ENCODE measurements at places on chromosomes 7 and 10.

GRCh38 chr10:125064681-125065492 is 95.5 kb downstream of the CTBP2 start:
- peaks cover 17% of the 10 kb centered on the region for H3K27me3 ChIP-seq
- H3K27ac ChIP-seq = peak overlapping the region; percentile 34
- peak; percentile 27 for DNase-seq

DNA sequence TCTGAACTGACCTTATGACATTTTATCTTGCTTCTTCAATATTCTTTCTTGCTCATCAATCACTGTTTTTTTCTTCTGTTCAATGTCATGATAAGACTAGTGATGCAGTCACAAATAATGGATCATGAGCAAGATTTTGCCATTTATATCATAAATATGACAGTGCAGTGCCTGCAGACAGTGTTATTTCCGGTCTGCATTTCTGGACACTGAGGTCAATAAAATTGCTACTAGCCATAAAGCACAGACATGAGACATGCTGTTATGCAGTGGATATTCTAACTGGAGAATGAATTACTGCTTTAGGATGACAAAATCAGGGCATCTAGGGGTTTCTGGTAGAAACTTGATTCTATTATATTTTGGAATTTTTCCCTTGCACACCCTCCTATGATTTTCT is 1509.7 kb upstream of the LRRTM3 start:
- no peak for DNase-seq
- H3K36me3 ChIP-seq = no peaks in the 10 kb centered on the region
- H3K4me1 ChIP-seq = no peaks in the 10 kb centered on the region
- H3K27ac ChIP-seq = no peak overlapping the region

- H3K36me3 ChIP-seq = no peaks in the 10 kb centered on the region
- no peaks in the 10 kb centered on the region for H3K4me1 ChIP-seq
- no peak overlapping the region for H3K27ac ChIP-seq
- no peak overlapping the region for H3K4me3 ChIP-seq
- H3K27me3 ChIP-seq = no peaks in the 10 kb centered on the region
- DNase-seq = no peak
These were observed 33.6 kb downstream of the TCERG1L start for GRCh38 chr10:131277969-131278368.

DNA sequence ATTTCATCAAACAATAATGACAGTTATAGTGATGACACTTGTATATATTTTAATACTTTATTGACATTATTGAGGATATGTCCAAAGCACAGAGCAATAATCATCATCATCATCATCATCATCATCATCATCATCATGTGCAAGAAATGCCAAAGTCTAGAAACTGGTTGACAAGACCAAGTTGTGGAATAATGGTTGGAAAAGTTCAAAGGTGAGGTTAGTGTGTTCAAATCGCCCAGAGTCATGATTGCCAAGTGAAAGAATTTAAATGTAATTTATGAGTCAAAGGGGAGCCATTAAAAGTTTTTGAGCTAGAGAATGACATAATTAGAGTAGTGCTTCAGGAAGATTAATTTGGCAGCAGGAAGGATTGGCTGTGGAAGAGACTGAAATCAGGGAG is 852.4 kb downstream of the SORCS1 start:
- H3K27ac ChIP-seq = no peak overlapping the region
- no peaks in the 10 kb centered on the region for H3K27me3 ChIP-seq
- H3K36me3 ChIP-seq = no peaks in the 10 kb centered on the region
- no peak for DNase-seq
- no peaks in the 10 kb centered on the region for H3K4me1 ChIP-seq

DNA sequence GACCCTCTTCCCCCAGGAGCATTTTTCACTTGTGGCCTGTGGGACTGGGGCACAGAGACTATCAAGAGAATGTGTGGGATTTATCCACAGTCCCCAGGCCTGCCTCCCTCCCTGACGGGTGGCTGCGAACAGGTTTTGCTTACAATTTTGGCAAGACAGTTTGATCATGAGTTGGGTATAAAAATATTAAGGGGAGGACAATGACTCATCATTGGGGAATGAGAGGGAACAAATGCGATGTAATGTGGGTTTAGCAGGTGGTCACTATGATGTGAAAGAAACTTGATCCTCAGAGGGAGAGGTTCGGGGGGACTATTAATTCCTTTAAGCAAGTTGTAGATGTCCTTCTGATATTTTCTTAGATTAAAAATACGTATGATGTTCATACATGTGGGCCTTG is 52.2 kb downstream of the EMX2 start:
- DNase-seq = no peak
- H3K4me1 ChIP-seq = no peaks in the 10 kb centered on the region
- H3K36me3 ChIP-seq = no peaks in the 10 kb centered on the region
- peaks cover 5% of the 10 kb centered on the region for H3K27me3 ChIP-seq

GRCh38 chr10:113047605-113047962 is 97.5 kb downstream of the TCF7L2 start:
- H3K36me3 ChIP-seq = no peaks in the 10 kb centered on the region
- no peak for DNase-seq
- peaks cover 10% of the 10 kb centered on the region for H3K27me3 ChIP-seq
- no peak overlapping the region for H3K4me3 ChIP-seq

- H3K4me3 ChIP-seq = no peak overlapping the region
- DNase-seq = no peak
- no peak overlapping the region for H3K27ac ChIP-seq
- no peaks in the 10 kb centered on the region for H3K27me3 ChIP-seq
These were observed 50.1 kb upstream of the INPP5A start for GRCh38 chr10:132487241-132488135.

- H3K27me3 ChIP-seq = no peaks in the 10 kb centered on the region
- no peak overlapping the region for H3K27ac ChIP-seq
- H3K4me3 ChIP-seq = no peak overlapping the region
- peaks cover 4% of the 10 kb centered on the region for H3K4me1 ChIP-seq
- DNase-seq = no peak
These were observed 35.1 kb upstream of the GARS1 start for GRCh38 chr7:30559611-30560010.

DNA sequence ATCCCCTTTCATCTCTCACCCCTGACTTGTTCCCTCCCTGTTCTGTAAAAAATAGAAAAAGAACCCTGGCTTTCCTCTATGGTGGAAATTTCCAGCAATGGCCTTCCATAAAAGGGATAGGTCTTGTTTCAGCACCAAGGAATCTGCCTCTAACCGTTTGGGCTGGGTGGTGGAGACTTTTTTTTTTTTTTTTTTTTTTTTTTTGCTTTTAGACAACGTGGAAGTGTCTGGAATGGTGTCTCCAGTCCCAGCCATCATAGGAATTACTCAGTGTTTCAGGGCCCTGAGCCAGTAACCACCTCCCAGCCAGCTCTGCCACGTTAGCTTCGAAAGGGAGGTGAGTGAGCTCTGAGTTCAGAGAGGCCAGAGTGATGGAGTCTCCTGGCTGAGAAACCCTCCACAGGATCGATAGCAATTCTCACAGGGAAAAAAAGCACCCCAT is 97.3 kb upstream of the COL1A2 start:
- no peaks in the 10 kb centered on the region for H3K27me3 ChIP-seq
- no peak for DNase-seq
- no peaks in the 10 kb centered on the region for H3K36me3 ChIP-seq
- no peak overlapping the region for H3K4me3 ChIP-seq
- no peaks in the 10 kb centered on the region for H3K4me1 ChIP-seq

GRCh38 chr10:93190372-93190771 is 116.7 kb downstream of the CYP26A1 start:
- no peak overlapping the region for H3K4me3 ChIP-seq
- no peak overlapping the region for H3K27ac ChIP-seq
- H3K36me3 ChIP-seq = no peaks in the 10 kb centered on the region
- DNase-seq = no peak
- no peaks in the 10 kb centered on the region for H3K27me3 ChIP-seq

GRCh38 chr7:64516451-64516850 is 46.4 kb downstream of the ZNF680 start:
- no peak overlapping the region for H3K27ac ChIP-seq
- no peak for DNase-seq
- no peaks in the 10 kb centered on the region for H3K27me3 ChIP-seq
- H3K36me3 ChIP-seq = peaks cover 51% of the 10 kb centered on the region
- no peak overlapping the region for H3K4me3 ChIP-seq

GRCh38 chr10:22708772-22709171 is 5.6 kb downstream of the PIP4K2A start:
- H3K36me3 ChIP-seq = peaks cover 45% of the 10 kb centered on the region
- no peak overlapping the region for H3K27ac ChIP-seq
- H3K4me1 ChIP-seq = peaks cover 68% of the 10 kb centered on the region
- H3K27me3 ChIP-seq = no peaks in the 10 kb centered on the region
- no peak overlapping the region for H3K4me3 ChIP-seq

Measured in T-helper 2 cell treated with Interferon-gamma antibody and Interleukin-4, amounts not matched to agents 5 μg/mL and 100 μg/mL, for 36 hours (primary cell).